Osteoblast (primary cell): ENCODE measurements at places on chromosomes 5 and 9. TPM values are rescaled to one million over a fixed set of nuclear protein-coding genes. Genes with fewer than 3 reads are reported as not detected.
A peak's percentile ranks its signal among the peaks of the same experiment; 100 is the strongest.

The PDE8B gene
- under 0.01 TPM in 2 replicates for total RNA-seq

The PIP5K1B gene
- not detected in 2 replicates for total RNA-seq

GRCh38 chr9:109101202-109101595 lies 18.5 kb downstream of the TMEM245 start:
- no peak for DNase-seq

- peak; percentile 36 for DNase-seq
Measured at GRCh38 chr9:84331119-84331809, 9.3 kb downstream of the SLC28A3 start.

DNA sequence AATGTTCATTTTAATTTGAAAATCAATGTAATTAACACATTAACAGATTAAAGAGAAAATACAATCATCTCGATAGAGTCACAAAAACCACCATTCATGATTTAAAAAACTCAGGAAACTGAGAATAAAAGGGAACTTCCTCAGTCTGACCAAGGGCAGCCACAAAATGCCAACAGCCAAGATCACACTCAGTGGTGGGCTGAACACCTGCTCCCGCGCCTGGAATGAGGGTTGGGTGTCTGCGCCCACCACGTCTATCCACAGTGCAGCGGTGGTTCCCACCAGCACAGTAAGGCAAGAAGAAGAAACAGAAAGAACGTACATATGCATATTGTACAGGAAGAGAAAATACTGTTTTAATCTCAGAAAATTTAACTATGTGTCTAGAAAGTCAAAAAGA lies 11.7 kb upstream of the NSMF start:
- peak; percentile 43 for DNase-seq
